ENCODE measurements at places on chromosomes 2 and 18.

GRCh38 chr18:40939656-40940515 lies 1015.1 kb upstream of the PIK3C3 start:
- no peak for DNase-seq

DNA sequence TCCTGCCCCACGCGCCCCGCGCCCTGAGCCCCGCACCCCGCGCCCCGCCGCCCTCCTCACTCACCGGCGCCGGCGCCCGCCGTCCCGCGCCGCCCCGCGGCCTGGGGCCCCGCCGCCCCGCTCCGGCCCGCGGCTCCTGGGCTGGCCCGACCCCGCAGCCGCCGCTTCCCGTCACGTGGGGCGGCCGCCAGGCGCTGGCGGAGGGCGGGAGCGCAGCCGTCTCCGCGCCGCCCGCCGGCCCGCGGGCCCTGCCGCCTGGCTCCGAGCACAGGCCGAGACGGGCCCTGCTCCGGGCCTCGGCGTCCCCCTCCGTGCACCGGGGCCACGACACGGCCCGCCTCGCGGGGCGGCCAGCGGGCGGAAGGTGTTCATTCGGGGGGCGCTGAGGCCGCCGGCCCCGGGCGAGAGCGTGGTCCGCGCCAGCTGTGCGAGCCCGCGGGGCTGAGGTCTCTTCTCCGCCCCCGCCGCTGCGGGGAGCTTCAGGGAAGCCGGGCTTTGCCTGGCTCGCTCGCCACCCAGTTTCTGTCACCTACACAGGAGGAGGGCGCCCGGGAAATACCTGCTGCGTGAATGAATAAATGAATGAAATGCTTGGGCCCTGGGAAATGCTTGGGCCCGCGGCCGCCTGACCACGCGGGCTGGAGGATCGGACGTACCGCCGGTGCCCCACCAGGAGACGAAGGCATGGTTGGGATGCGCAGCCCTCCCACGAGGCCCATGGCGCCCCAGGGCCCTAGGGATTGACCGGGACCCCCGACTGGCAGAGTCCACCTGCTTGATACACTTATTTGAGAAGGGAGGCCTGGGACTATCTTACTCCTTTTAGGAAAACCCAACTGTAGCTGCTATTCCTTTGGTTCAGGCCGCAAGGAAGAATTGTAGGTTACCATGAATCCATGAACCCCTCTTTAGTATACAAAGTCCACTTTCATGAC lies at the start of gene TGFBRAP1:
Gene TGFBRAP1, minus strand, starts transcription at position 175 of the 935 bp plus-strand sequence. CDS start 21,434 bp downstream, outside the sequence.
- DNase-seq, result no peak

DNA sequence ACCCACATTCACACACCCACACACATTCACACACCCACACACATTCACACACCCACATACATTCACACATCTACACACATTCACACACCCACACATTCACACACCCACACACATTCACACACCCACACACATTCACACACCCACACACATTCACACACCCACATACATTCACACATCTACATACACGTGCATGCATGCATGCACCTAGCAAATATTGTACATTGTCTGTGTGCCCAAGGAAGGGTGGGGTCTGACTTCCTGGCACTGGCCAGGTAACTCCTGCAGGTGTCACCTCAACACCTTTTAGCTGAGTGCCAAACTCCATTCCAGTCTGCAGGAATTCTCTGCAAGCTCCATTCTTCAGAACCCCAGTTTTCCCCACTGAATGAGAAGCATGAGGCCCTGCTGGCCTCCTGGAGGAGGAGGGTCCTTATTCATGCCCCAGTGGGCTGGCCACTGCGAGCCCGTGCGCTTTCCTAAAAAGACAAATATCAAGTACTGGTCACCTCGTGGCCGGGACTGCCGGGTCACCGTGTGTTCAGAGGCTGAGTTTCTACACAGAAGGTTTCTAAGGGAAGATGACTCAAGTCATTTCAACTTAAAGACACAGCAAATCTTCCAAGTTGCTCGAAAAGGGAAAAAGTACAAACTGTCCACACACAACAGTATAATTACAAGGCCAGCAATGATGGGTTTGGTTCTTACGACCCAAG lies 131.5 kb downstream of the HDAC4 start:
- DNase-seq, result no peak

GRCh38 chr18:25262920-25263319 lies 89.0 kb downstream of the ZNF521 start:
- no peak for DNase-seq

DNA sequence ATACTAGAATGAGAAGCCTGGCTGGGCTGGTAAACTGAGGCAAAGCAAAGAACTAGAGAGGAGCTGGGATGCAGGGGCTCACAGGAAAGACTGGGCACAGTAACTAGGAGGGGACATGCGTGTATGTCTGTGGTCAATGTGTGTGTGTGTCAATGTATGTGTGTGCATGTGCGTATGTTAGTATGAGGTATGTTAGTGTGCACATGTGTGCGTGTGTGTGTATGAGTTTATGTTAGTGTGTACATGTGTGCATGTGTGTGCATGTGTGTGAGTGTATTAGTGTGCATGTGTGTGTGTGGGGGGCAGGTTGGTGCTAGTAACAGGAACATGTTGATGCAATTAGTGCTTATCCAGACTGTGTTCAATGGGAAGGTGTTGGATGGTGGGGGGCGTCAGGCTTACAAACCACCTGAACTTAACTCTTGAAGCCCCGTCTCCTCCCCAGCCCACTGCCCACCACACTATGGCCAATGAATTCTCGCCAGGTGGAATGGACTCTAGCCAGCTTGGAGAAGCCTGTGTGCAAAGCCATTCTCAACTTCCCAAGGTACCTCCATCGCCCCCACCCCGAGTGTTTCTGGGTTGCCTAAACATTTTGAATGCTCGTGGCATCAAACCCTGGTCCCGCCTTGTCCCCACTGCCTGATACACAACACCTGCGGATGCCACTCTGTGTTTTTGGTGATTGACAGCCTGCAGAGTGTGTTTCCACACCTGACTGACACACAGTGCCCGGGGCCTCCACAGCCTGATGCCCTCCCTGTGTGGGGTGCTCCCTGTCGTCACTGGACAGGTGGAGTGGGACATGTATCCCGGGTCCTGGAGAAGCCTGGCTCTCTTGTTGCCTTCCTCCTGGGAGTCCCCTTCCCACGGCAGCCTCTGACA lies 90.1 kb upstream of the ASB18 start:
- DNase-seq, result no peak

DNA sequence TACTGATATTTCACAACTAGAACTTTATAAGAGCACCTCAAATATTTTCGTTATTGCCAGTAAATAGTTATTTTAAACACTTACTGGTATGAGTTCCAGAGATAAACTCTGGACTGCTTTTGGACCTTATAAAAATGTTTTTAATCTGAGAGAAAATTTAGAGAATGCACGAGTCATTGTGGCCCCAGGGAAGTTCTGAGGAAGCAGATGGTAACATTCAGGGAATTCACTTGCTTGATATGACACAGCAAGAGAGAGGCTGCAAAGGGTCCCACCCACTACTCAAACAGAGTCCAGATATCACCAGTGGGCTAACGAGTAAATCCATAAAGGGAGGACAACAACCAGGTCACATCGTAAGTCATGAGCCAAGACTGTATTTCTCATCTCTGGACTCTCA lies 526.8 kb downstream of the TDRD15 start:
- no peak for DNase-seq

DNA sequence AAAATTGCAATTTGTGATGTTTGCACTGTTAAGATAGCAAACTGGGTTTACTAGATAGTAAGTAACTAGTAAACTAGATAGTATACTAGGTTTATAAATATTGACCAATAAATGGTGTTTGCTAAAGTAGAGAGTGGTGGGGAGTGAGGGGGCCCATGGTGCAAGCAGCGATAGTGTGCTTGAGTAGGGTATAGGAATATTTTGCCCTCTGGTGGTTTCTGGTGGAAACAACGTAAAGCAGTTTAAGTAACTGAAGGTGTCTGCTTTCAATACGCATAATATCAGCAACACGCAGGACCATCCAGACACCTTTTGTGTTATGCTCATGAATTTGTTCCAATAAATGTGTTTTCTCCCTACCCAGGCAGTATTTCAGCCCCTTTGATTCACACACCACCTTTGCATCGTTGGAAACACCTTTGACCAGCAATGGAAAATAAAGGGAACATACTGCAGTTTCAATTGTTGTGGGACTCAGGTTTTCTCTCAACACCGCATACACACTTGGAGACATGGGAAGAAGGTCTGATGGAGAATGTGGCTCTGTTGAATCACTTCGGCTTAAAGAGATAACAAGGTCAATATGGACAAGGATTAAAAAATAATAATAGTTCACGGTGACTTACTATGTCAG lies 16.7 kb upstream of the STAT1 start:
- DNase-seq, result no peak

GRCh38 chr18:8747440-8747937 lies 42.1 kb downstream of the MTCL1 start:
- no peak for DNase-seq

GRCh38 chr2:191840921-191841320 lies 6.0 kb downstream of the CAVIN2 start:
- no peak for DNase-seq

- no peak for DNase-seq
These were observed 101.8 kb downstream of the CD226 start for GRCh38 chr18:69845593-69846506.

DNA sequence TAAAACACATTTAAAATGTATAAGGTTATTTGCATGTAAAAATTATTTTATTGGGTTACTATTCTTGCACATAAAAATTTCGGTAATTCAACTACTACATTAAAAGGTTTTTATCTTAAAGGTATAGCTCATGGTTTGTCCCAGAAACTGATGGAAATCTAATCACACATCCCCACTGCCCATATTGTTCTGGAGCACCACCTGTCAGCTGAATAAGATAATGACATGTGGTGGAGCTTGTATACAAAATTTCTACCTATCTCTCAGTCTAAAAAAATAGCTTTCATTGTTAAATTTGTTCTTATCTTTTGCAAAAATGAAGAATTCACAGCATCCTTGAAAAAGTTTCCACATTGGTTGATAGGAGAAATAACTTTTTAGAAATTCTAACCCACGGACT lies 18.3 kb downstream of the ERBB4 start:
- DNase-seq, result no peak

DNA sequence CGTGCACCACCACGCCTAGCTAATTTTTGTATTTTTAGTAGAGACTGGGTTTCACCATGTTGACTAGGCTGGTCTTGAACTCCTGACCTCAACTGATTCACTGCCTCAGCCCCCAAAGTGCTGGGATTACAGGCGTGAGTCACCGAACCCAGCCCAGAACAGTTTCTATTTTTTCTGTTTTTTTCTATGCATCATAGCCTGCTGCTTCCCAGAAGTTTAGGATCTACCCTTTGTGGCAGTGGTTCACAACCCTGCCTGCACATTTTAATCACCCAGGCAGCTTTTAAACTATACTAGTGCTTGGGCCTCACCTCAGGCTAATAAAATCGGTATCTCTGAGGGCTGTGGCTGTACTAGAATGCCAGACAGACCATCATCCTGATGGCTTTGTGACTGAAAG lies 39.7 kb upstream of the SOCS6 start:
- DNase-seq, result no peak

- DNase-seq, result no peak
These were observed 120.2 kb downstream of the CELF4 start for GRCh38 chr18:37445368-37445767.

- DNase-seq, result no peak
These were observed 49.0 kb downstream of the FBXO36 start for GRCh38 chr2:229971298-229971790.

GRCh38 chr2:6644261-6644660 lies 221.4 kb downstream of the CMPK2 start:
- DNase-seq, result no peak

DNA sequence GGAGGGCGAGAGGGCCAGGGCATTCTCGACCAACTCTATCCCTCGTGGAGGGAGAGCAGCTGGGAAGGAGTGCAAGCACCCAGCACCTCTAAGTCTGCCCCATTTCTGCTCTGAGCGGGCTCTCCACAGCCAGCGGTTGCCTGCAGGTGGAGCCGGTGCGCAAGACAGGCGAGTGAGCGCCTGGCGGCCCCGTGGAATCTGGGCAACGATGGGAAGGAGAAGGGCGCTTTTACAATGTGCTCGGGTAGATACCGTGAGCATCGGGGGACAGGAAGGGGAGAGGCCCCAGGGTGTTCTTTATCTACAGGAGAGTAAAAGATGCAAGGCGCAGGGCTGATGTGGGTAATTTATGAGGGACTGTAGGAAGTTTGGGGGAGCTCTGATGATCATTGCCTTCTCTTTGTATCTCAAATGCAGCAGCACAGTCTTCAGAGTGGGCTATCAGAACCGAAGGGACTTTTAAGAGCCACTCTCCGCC lies 867 bp upstream of the TTL start:
- DNase-seq, result no peak

DNA sequence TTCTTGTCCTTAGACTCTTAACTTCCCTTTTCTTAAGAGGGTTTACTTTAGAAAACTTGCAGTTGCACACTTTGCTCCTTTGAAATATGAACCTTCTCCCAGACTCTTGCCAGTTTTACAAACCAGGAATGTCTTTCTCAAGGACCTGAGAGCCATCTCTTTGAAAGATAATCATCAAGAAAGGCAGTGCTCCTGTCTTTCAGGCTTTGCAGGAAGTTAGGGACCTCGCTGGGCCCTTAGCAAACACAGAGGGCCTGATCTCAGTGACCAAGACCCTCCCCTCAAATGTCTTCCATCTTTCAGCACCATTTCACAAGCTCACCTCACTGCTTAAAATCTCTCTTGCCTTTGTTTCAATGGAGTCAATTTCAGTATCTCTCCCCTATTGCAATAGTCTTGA lies 32.0 kb upstream of the NYAP2 start:
- no peak for DNase-seq

DNA sequence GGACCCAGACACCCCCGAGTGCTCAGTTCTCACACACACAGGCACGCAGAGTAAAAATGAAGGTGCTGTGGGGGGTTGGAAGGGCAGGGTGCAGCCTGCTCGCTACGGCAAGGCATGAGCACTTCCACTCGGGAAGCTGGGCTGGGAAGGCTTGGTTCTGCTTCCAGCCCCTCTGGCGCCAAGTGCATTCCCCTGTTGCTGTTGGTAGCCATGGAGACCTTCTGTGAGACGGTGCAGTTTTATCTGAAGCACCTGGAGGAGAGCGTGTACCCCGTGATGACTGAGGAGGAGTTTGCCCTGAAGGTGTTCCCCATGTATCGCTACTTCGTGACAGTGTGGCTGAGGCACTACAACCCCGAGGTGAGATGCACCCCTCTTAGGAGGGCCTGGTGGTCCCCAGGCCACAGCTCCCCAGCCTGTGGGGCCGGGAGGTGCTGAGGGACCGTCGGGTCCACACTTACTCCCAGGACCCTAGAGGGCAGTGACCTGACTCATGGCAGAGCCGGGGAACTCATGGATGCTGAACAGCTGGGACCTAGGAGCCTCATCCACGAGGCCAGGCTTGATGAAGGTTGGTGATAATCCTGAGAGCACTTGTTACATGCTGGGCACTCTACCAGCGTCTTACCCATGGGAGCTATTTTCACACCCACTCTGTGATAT lies 15.5 kb downstream of the MROH2A start:
- no peak for DNase-seq

DNA sequence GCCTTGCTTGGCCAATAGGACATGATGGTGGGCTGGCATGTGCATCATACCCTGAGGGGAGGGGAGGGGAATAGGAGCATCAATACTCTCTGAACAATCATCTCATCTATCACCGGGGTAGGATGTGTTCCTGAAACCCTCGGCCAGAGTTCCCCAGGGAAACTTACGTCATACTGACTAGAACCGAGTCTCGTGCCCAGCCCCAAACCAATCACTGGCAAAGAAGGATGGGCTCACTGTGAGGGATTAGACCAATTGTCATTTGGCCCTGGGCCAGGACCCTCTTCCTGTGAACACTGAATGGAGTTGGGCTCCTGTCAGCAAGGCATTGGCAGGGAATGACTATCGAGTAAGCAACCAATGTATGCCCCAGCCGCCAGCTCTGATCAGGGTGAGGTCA lies 261.5 kb downstream of the MYCN start:
- no peak for DNase-seq

- no peak for DNase-seq
These were observed 138.6 kb upstream of the MSH6 start for GRCh38 chr2:47644351-47644750.
